ENCODE measurements at places on chromosomes 12 and 14. TPM values are rescaled to one million over a fixed set of nuclear protein-coding genes. Genes with fewer than 3 reads are reported as not detected.

The SERPINA5 gene
- not detected for total RNA-seq

The CCDC196 gene
- total RNA-seq, result not detected

The TAS2R43 gene
- not detected for total RNA-seq

The NOS1 gene
- total RNA-seq, result 0.11 TPM

The STAT2 gene
- 68.8 TPM for total RNA-seq

The LTB4R gene
- total RNA-seq, result 11.6 TPM

The MLF2 gene
- total RNA-seq, result 248 TPM

The GPRC5D gene
- not detected for total RNA-seq

The TAS2R20 gene
- 0.46 TPM for total RNA-seq

The RAD51AP1 gene
- 24.7 TPM for total RNA-seq

The TMTC2 gene
- 17.5 TPM for total RNA-seq

The FBXO21 gene
- total RNA-seq, result 321 TPM

The ESYT1 gene
- 120 TPM for total RNA-seq

The GARIN6 gene
- total RNA-seq, result not detected

The GLIPR1L1 gene
- not detected for total RNA-seq

The PTGER2 gene
- 4.7 TPM for total RNA-seq

The ARHGAP9 gene
- total RNA-seq, result not detected

The SLC2A3 gene
- total RNA-seq, result not detected

The NPFF gene
- not detected for total RNA-seq

The PDZRN4 gene
- not detected for total RNA-seq

The NINJ2 gene
- total RNA-seq, result not detected

The ZNF385A gene
- total RNA-seq, result 1.8 TPM

The KSR2 gene
- 2.8 TPM for total RNA-seq

The GPR135 gene
- total RNA-seq, result 6.7 TPM

The TAS2R30 gene
- 0.66 TPM for total RNA-seq

The SLC17A8 gene
- total RNA-seq, result not detected

The TRHDE gene
- total RNA-seq, result 17.7 TPM

The SSTR1 gene
- total RNA-seq, result 0.23 TPM

The NTN4 gene
- total RNA-seq, result 40.3 TPM

The DPPA3 gene
- total RNA-seq, result not detected

The INHBE gene
- total RNA-seq, result not detected

The TSPAN19 gene
- total RNA-seq, result not detected

The CMKLR1 gene
- not detected for total RNA-seq

The INHBC gene
- total RNA-seq, result not detected

The ATP6V1D gene
- 85.9 TPM for total RNA-seq

The TAS2R8 gene
- not detected for total RNA-seq

The INSM2 gene
- 0.07 TPM for total RNA-seq

The COCH gene
- total RNA-seq, result 4.2 TPM

The SCNN1A gene
- 2.9 TPM for total RNA-seq

The CLEC4E gene
- not detected for total RNA-seq

The KLHDC2 gene
- 126 TPM for total RNA-seq

The EPYC gene
- not detected for total RNA-seq

Measured in PC-3 (cell line).